Brain (organoid and tissue), 16 donors: ENCODE measurements at places on chromosomes 1 and 21.

- no peak for DNase-seq
Measured at GRCh38 chr1:96234299-96234698, 487.3 kb upstream of the PTBP2 start.

DNA sequence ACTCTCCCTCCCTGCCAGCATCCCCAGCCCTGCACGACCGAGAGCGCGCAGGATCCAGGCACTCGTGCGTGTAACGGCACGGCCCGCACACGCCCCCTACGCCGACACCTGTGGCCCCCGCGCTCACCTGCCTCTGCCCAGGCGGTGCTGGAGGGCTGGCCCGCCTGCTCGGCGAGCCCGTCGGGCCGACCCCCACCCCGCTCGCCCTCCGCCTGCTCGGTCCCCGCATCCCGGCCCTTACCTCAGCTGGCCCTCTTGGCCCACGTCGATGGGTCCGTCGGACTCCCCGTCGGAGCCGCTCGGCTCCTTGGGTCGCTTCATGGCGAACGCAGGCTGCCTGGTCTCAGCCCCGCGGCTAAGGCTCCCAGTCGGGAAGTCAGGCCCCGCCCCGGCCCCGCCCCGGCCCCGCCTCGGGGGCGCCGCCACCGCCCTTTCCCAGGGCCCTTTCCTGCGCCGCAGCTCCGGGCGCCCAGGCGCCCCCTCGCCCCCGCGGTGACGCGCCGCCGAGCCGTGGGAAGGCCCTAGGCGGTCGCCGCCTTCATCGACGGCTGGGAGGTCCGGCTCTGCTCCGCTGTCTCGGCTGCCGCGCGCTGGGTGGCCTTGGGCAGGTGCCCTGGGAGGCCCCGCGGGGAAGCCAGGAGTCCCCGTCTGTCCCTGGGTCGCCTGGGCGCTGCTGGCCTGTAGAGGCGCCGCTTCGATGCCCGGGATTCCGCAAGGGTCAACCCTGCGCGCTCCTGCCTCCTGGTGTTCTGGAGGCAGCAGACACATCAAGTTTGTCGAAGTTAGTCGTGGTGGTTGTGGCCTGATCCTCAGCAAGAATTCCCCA lies at the start of gene HEYL:
Gene HEYL (minus strand): TSS at position 339 of the 826 bp plus-strand sequence. CDS start 18 bp downstream, at position 321.
- no peak for DNase-seq

GRCh38 chr1:207412845-207413244 lies 41.3 kb upstream of the CR2 start:
- DNase-seq = no peak

DNA sequence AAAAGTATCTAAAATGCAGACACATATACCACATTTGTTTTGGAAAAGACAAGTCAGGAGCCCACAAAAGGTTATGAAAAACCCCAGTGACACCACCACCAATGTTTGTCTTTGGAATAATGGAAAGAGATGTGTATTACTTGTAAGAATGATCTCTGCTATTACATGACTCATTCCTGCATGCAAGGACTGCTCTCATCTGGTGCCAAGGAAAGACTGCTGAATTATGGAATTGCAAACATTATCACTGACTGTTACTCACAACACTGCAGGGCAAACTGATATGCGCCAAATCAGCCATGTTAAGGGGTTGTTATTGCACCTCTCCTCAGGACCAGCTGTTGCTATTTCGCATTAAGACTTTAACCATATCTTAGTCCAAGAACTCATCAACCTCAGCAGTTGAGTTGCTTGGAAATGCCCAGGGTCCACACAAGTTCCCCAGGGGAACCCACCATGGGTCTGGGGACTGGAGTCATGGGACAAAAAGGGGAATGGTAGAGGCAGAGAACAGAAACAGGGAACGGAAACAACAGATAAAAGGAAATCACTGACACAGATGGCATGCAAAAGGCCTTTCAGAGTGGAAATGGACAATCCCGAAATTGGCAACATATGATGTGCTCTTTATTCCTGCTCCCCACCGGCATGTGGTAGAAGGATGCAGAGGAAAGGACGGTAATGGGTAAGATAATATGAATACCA lies 34.4 kb downstream of the CAPZB start:
- DNase-seq = no peak

DNA sequence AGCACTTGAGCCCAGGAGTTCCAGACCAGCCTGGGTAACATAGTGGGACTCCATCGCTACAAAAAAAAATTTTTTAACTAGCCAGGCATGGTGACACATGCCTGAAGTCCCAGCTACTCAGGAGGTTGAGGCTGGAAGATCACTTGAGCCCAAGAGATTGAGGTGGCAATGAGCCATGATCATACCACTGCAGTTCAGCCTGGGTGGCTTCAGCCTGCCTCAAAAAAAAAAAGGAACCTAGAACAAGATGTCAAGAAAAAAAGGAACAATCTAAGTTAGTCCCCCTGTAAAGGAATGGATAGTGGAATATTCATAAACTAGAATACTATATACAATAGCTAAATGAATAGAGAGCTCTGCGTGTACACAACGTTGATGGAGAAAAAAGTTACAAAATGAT lies 14.4 kb downstream of the NSL1 start:
- no peak for DNase-seq

DNA sequence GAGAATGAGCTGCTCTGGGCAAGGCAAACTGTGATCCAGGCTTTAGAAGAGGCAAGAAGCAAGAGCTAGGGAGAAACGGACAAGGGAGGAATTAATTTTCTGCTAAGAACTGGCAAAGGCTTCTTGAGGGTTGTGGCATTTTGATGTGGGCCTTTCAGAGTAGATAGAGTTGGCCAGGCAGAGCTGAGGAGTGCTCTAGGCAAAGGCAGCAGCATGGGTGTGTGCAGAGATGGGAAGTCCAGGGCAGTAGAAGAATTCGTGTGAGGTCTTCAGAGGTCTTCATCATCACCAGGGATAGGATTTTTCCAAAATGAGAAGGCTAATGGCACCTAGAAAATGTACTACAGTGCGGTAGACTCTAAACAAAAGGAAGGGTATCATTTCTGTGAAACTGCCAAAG lies 237.8 kb downstream of the LTN1 start:
- DNase-seq = no peak
